Esophagus squamous epithelium (tissue), 5 donors: ENCODE measurements at places on chromosomes 7 and 10.
A peak's percentile ranks its signal among the peaks of the same experiment; 100 is the strongest.

DNA sequence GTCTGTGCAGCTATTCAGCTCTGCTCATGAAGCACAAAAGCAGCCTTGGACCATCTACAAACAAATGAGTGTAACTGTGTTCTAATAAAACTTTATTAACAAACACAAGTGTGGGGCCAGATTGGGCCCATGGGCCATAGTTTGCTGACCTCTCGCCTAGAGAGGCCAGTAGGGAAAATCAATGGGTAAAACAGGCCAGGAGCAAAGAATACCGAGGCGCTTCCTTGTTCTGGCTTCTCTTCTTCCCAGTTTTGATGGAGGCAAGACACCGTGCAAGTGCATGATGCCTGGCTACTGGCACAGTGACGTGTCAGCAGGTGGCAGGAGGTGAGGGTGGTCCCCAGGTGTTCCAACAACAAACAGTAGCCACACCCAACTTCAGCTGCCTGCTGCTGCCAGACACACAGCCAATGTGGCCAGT lies 94.3 kb upstream of the SDK1 start:
- no peak for DNase-seq

DNA sequence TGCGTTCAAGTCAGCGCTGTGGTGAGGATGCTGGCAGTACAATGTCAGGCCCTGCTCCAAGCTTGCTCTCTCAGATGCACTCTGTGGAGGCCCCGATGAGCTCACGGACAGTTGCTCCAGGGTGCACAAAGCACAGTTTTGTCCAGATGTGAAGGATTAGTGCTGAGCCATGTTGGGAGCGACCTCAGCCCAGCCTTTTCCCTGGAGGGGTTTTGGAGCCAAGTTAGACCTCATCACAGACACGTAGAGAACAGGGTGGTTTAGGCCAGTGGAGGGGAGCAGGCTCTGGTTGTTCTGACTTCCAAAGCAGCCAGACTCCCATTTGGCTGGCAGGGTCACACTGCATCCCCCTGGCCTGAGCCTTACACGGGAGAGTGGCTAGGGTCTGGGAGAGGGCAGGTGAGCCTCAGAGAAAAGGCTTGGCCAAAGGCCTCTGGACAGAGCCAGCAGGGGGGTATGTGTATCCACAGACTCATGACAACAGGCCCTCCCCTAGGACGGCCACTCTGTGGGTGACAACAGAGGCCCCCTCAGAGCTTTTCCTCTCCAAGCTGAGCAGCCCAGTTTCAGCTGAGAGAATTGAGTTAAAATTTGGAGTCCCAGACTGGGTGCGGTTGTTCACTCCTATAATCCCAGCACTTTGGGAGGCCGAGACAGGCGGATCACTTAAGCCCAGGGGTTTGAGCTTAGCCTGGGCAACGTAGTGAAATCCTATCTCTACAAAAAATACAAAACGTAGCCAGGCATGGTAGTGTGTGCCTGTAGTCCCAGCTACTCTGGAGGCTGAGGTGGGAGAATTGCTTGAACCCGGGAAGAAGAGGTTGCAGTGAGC lies 4.7 kb downstream of the PLAC9 start:
- DNase-seq = no peak

DNA sequence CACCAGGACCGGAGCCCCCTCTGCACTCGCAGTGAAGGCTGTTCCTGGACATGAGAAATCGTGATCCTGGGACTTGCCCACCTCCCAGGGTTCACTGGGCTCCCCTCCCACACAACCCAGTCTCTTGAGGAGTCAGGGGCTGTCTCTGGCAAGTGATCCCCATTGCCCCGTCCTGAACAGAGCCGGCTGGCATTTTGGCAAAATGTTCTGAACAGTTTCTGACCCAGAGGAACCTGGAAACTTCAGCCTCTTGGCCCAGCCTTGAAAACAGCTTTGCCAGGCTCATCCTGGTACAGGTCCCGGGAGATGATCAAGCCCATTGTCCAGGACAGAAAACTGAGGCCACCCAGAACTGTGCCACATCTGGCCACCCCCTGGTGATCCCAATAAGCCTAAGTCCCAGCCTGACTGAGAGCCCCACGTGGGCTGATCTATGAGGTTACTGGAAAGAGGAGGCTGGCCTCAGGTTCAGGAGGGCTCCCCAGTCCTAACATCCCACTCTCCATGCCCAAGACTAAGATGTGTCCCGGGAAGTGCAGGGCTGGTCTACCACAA lies 115.7 kb downstream of the OAT start:
- no peak for DNase-seq

DNA sequence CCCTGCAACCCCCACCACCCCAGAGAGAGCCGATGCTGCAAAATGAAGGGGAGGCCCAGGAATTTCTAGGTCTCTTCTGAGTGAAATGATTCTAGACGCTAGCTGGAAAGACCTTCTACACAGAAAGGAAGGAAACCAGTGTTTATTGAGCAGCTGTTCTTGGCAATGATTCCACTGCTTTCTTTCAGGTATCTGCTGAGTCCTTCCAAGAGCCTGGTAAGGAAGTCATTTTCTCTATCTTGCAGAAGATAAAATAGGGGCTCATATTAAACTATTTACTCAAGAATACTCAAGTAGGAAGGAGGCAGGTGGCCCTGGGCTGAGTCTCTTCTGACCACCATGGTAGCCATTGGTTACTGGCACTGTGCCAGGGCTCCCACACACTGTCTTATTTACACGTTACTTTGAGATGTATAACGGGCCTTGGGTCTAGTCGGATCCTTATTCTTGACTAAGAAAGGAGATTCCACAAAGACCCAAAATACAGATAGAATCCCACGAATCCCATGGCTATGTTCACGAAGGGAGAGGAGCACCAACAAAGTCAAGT lies 112.1 kb downstream of the GALNT11 start:
- no peak for DNase-seq

- peak; percentile 56 for DNase-seq
These were observed 941 bp upstream of the LUC7L2 start for GRCh38 chr7:139358541-139359365.

DNA sequence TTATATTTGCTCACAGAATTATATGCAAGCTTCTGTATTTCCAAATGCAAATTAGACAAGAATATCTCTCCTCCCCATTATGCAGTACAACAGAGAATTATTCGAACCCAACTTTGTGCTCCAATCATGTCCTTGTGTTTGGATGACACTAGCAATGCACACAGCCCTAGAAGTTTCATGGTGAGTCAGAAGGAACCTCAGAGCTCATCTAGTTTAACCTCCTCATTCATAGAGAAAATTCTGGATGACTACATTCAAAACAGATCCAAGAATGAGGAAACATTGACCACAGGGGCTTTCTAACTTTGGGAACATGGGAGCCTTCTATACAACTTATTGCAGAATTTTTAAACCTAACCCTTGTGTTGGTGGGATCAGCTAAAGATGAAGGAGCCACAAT lies 12.8 kb upstream of the ARID5B start:
- no peak for DNase-seq

DNA sequence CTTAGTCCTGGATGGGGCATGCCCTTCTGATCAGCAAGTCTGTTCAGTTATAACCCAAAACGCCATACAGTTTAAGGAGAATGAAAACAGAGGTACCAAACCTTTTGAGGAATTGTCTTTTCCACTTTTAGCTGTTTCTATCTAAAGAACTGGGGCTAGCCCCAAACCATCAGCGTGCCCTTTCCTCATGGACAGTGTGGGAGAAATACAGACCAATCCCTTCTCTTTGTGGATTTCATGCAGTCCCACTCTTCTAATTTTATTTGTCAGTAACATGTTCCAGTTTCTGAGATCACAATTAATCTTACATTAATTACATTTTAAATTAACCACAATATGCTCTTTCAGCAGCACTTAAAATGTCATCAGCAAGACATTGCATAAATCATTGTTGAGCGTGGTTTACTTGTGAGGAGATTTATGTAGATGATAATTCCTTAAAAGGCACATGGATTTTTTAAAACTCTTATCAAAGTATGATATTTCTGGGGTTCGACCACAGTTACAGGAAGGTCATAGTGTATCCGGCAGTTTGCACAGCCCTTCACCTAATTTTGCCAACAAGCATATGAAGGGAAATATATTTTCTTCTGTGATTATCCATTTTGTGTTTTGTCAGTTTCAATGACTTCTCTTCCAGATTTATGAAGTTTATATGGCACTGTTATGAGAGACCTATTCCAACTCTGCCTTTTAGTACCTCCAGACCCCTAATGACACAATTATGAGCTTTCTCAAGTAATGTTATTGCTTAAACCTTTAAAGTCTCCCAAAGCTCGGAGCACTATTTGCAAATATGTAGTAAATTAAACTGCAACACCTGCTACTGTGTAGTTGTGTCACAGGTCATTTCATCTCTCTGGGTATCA lies 868.4 kb upstream of the C7orf33 start:
- no peak for DNase-seq

GRCh38 chr10:59873896-59874295 lies 32.5 kb downstream of the CCDC6 start:
- no peak for DNase-seq

- no peak for DNase-seq
These were observed 6.9 kb upstream of the GSTK1 start for GRCh38 chr7:143256325-143256724.

- DNase-seq = no peak
These were observed 1.6 kb downstream of the FRMD4A start for GRCh38 chr10:14328881-14329672.

- DNase-seq = no peak
These were observed 45.9 kb upstream of the BET1 start for GRCh38 chr7:94050046-94050445.
